8988T (cell line): ENCODE measurements at places on chromosomes 4 and X.

- no peak for DNase-seq
These were observed 105.0 kb downstream of the SLC2A9 start for GRCh38 chr4:9916346-9916745.

DNA sequence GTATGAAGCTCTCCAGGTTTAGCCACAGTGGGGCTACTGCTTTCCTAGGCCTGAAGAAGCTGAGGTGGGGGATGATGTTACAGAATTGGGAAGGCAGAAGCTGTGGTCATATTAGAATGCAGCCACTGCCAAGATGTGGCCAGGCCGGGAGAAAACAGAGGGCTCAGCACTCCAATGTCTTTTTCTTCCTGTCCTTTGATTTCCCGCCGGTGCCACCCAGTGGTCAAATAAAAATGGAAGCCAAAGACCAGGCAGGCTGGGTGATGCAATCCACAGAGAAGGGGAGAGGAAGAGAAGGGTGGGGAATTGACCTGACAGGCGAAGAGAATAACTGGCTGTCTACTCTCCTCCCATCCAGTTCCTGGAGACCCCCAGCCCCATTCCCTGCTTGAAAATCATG, 94.9 kb upstream of the SHISA3 start:
- DNase-seq = peak; percentile 24

DNA sequence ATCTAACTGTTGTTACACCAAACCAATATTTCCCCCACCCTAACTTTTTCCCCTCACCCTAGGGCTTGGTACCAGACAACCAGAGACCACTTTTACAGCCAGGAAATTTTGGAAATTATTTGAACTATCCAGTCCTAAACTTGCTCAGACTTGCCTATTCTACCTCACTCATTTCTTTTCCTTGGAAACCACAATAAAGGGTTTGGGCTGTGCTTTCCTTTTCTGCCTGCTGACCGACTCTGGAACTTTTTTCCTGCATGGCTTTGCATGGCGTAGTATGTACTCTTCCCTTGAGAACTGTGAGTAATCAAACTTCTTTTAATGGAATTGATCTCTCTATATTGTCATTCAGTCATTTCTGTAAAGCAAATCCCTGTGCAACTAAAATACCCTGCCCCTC, 516.5 kb upstream of the FTHL17 start:
- DNase-seq = no peak

GRCh38 chr4:77007358-77008230, 58.0 kb downstream of the SEPTIN11 start:
- DNase-seq = no peak

DNA sequence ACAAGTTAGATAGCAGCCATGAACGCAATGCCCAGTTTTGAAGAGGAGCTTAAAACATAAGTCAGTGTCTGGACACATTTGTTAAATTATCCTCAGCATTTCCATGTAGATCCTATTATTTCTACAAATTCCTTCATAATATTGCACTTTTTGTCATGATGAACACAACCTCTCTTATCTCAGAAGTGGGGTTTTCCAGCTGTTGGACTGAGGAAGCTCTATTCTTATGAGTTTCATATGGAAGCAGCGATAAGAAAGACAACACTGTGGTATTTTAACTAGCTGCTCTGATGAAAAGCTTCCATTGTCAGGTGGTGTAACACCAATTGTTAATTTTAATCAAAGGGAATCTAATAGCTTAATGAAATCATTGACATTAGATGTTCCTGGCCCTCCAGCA, 308.7 kb downstream of the GBA3 start:
- DNase-seq = no peak

GRCh38 chr4:176864238-176864637, 71.5 kb upstream of the VEGFC start:
- no peak for DNase-seq

DNA sequence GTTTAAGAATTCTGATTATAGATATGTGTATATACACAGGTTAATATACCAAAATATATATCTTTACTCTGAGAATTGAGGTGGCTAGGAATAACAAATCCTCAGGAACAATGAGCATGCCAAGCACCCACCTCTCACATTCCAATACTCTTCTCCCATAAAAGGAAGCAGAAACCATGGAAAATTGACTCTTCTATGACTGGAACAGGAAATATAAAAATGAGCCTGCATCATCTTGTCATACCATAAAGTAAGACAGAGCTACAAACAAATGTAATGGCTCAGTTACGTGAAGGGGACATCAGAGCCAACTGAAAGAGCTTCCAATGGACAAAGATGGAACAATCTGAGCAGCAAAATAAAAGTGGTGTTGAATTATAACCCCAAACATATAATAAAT, 3.8 kb upstream of the MAGEA8 start:
- no peak for DNase-seq

DNA sequence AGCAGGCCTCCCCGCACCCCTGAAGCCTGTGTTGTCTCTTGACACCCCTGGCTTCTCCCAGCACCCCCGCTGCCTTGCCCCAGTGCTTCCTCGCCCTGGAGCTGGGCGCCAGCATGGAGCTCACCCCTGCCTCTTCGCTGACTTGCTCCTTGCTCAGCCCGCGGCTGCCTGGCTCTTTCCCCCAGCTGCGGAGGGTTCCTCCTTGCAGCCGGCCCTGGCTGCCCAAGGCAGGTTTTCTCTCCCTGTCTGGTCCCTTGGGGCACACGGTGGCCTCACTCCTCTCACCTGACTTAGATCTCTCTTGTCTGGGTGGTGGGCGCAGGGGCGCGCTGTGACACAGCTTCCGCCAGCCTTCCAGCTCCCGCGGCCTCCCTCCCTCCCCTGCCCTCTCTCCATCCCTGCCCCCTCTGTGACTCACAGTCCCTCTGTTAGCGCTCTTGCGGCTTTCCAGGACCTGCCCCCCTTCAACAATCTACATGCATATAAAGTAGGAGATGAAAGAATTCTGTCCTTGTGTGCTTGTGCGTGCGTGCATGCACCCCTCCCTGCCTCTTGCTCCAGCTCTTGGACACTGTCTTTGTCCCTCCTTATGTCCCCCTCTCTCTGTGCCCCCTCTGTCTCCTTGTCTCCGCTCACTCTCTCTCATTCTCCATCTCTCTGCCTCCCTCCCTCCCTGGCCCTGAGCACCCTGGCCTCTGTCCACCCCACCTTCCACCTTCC, 2.2 kb downstream of the PLXNB3 start:
- peak; percentile 36 for DNase-seq

DNA sequence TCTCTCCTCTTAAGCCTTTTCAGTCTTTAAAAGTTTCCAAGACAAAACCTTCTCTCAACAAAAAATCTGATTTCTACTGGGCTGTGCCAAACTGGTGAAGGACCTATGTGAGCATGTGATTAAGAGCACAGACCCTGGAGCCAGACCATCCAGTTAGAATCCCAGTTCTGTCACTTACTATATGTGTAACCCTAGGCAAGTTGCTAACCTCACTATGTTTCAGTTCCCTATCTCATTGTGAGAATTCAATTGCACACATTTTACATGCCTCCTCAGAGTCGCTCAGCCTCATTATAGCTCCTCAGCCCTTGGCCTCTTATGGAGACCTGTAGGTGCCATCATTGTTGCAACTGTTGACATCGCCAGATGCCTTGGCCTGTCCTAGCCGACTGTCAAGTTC, 54.1 kb upstream of the VEGFD start:
- no peak for DNase-seq

DNA sequence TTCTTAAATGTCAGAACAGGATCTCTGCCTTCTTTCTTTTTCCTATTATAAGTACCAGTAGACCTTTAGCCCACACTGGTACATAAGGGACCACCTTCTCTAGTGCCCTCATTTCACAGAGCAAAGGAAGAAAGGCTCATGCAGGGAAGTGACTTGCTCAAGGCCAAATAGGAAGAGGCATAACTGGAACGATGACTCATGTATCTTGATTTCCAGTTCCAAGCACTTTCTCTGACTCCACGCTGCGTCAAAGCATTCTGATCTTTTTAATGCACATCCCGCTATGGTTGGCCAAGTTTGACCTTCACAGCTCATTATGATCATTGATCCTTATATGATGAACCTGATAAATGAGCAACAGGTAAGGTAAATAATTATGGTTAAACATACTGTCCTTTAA, 542.0 kb downstream of the GBA3 start:
- DNase-seq = no peak

DNA sequence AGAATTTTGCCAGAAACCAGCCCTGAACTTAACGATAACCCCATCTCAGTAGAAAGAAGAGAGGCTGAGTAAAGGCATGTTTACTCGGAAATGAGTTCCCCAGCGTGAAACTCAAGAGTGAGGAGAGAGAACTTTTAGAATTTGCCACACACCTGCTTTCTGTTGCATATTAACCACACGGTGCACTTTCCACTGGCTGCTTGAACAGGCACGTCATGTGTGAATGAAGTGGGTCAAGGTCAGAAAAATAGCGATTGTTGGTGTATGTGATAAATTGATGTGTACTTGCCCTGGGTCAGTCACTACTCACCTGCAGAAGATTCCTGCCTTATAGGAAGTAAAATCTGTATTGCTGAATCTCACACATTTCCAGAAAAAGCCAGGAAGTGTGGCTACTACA, 395.7 kb downstream of the TRIML1 start:
- DNase-seq = no peak

DNA sequence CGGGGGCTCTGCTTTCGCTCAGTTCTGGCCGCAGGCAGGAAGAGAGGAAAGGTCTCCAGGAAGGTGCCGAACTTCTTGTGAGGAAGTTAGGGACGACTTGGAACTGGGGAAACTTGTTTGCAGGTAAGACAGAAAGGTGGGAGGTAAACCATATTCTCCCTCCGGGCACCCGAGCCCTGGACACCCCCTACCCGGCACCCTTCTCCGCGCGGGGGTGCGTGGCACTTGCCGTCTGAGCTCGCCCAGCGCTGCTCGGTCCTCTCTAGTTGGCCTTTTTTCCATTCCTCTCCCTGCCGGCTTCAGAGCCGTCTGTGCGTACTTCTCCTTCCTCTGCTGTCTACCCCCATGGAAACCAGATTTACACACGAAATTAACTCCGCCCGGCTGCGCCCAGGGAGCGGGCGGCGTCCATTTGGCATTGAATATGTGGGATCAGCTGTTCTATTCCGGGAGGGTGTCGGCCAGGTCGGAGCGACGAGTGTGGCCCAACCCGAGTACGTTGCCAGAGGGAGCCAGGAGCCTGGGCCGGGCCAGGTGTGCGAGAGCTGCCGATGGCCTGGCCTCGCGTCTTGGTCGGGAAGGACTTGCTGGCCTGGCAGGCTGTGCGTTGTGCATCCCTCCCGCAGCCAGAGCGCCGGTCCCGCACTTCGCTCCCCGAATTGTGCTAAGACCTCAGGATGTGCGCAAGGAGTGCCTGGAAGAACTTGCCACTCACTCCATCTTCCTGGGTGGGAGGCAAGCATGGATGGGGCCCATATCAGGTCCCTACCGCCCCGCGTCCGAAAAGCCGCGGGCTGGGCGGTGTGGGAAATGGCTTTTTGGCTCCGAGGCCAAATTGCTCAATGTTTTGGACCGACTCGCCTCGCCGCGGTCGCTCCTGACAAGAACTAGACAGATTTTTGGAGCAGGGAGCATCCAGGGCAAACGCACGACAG, 1.7 kb downstream of the PDGFRA start:
- no peak for DNase-seq

GRCh38 chr4:10023050-10023419, 1.7 kb upstream of the SLC2A9 start:
- no peak for DNase-seq

DNA sequence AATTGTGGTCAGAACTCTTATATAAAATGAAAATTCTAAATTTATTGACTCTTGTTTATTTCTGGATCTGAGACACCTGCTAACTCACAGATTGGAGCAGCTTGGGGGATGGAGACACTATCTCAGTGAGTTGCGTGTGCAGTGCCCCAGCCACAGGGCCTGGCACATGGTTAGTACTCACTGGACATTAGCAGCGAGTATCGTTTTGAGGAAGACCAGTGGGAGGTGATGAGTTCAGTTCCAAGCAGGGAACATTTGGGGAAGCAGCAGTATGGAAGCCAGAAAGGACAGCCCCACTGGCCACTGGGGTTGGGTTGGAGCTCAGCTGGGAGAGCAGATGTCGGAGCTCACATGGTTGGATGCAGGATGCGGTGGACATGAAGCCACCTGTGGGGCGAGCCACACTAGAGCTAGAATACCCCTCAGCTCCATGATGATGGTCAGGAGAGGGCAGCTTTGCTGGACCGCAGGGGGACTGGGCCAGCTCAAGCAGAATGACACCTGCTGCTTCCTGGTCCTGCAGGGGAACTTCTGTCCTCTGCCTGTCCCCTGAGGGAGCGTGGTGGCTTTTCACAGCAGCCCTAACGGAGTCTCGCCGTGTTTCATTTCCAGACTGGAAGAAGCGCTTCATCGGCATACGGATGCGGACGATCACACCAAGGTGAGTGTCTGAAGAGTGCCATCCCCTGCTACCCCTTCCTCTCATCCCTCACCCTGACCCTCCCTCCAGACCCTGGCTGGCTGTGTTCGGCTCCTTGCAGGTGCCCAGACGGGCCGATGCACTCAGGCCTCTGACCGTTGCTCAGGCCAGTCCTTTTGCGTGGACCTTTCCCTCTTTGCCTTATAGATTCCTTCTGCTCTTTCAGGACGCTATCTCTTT, 32.5 kb downstream of the HTRA3 start:
- DNase-seq = no peak

DNA sequence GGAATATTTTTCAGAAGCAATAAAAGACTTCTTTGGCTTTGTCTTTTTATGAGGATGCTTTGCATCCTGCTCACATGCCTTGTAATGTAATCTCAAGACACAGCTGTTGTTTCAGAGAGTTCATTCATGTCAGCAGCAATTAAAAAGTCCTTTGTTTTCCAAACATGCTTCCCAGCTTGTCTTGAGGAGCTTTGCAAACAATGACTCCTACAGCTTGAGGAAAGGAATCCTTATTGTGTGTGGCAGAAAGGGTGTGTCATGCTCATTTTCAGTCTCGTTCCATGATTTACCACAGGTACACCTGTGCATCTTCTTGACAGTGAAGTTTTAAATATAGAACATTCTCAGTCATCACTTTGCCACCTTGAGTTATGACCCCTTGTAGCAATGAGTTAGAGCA, 139.2 kb upstream of the AADAT start:
- DNase-seq = no peak

DNA sequence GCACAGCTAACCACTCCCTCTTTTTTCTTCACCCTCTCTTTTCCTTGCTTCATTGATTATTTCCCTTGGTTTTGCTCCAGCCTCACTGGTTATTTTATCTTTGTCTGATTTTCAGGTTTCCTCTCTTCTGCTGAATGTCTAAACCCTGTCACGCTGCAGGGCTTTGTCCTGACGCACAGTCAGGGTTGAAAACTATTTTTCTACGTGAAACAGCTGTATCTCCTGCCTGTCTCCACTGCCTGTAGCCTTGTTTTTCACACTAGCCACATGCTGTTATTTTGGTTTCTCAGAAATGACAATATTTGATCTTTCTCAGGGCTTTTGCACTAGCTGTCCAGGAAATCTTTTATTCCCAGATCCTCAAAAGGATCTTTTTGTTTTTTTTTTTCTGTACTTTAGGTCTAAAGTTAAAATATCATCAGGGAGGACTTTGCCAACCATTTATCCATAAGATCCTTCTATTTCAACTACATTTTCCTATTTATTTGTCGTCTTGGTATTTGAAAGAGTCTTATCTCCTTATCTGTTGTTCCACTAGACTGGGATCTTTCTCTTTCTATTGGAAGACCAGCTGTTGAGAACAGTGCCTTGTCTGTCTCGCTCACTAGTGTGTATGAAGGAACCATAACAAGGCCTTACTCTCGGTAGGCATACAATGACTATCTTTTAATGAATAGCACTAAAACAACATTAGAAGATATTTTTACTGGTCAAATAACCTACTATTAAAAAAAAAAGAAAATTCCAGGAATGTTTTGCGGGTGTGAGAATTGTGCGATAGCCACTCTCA, 164.3 kb downstream of the PDHA2 start:
- DNase-seq = no peak
